ENCODE measurements at places on chromosomes 5 and 9. TPM values are rescaled to one million over a fixed set of nuclear protein-coding genes. Genes with fewer than 3 reads are reported as not detected.

Gene CEL
- total RNA-seq, result 0.74 TPM

Gene PCDHB3
- 2.0 TPM for total RNA-seq

Gene MAPK9
- total RNA-seq, result 19.6 TPM

Gene ZBED3
- 9.1 TPM for total RNA-seq

Gene TLX3
- total RNA-seq, result not detected

Gene SH3PXD2B
- total RNA-seq, result 30.9 TPM

Gene ZNF366
- 3.2 TPM for total RNA-seq

Gene IL3
- total RNA-seq, result not detected

Gene ISCA1
- total RNA-seq, result 20.4 TPM

Gene SPEF2
- 10.8 TPM for total RNA-seq

Gene TAF1L
- total RNA-seq, result not detected

Gene OLFML2A
- total RNA-seq, result 39.3 TPM

Gene PCDHB7
- 0.98 TPM for total RNA-seq

Gene IL12B
- not detected for total RNA-seq

Gene ACSL6
- total RNA-seq, result 0.49 TPM

Gene UBTD2
- total RNA-seq, result 22.8 TPM

Gene GPX8
- total RNA-seq, result 22.1 TPM

Gene PCDHB15
- total RNA-seq, result 3.2 TPM

Gene DDX4
- total RNA-seq, result not detected

Gene IL4
- not detected for total RNA-seq

Gene NEUROG1
- not detected for total RNA-seq

Gene PRRC1
- 31.9 TPM for total RNA-seq

Gene SPINK6
- total RNA-seq, result not detected

Gene COL5A1
- 36.6 TPM for total RNA-seq

Gene CDKN2A
- total RNA-seq, result 25.8 TPM

Gene SMIM33
- total RNA-seq, result not detected

Gene IFNA7
- not detected for total RNA-seq

Gene BARHL1
- not detected for total RNA-seq

Gene TSLP
- total RNA-seq, result 2.0 TPM

Gene TSPAN17
- 16.9 TPM for total RNA-seq

Gene PAX5
- 0.25 TPM for total RNA-seq

Gene SMU1
- 15.5 TPM for total RNA-seq

Gene DMAC1
- total RNA-seq, result 12.3 TPM

Gene PCDHB6
- total RNA-seq, result not detected

Gene FCN2
- not detected for total RNA-seq

Gene SLC25A2
- not detected for total RNA-seq

Gene AGXT2
- not detected for total RNA-seq

Gene BTNL3
- total RNA-seq, result not detected

Gene GABRB2
- total RNA-seq, result under 0.01 TPM

Gene SLCO6A1
- total RNA-seq, result not detected

Gene ENDOG
- 28.2 TPM for total RNA-seq

Gene DAB2
- 60.4 TPM for total RNA-seq
